Retina (tissue), 1 donor: ENCODE measurements at places on chromosomes 11 and 22.

DNA sequence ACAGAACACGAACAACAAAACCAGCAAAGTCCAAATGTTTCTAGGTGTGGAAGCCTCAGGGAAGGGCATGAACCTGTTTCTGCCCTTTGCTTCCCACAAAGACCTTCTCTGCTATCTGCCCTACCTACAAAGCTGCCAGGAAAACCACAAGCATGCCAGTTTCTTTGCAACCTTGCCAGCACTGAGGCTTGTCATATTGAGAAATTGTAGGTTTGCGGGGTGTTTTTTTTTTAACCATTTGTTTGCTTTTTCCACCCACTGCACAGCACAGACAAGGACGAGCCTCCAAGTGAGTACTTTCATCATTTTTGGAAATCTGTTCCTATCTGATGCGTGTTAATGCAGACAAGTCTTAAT lies 12.8 kb downstream of the PARVG start:
- DNase-seq, result no peak

DNA sequence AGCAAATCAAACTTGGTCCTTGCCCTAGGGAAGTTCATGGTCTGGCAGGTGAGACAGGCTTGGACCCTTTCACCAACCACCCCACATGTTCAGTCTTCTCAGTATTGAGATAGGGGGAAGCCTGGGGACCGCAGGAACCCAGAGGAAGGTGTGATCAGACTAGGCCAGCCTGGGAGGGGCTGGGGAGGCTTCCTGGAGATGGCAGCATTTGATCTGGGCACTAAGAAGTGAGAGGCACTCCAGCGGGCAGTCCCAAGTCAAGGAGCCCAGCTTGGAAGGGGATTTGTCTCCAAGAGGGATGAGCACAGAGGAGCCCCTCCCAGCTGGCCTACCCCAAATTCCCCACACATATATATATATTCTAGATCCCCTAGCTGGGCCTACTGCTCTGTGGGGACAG lies 5.4 kb downstream of the LRRC32 start:
- no peak for DNase-seq

DNA sequence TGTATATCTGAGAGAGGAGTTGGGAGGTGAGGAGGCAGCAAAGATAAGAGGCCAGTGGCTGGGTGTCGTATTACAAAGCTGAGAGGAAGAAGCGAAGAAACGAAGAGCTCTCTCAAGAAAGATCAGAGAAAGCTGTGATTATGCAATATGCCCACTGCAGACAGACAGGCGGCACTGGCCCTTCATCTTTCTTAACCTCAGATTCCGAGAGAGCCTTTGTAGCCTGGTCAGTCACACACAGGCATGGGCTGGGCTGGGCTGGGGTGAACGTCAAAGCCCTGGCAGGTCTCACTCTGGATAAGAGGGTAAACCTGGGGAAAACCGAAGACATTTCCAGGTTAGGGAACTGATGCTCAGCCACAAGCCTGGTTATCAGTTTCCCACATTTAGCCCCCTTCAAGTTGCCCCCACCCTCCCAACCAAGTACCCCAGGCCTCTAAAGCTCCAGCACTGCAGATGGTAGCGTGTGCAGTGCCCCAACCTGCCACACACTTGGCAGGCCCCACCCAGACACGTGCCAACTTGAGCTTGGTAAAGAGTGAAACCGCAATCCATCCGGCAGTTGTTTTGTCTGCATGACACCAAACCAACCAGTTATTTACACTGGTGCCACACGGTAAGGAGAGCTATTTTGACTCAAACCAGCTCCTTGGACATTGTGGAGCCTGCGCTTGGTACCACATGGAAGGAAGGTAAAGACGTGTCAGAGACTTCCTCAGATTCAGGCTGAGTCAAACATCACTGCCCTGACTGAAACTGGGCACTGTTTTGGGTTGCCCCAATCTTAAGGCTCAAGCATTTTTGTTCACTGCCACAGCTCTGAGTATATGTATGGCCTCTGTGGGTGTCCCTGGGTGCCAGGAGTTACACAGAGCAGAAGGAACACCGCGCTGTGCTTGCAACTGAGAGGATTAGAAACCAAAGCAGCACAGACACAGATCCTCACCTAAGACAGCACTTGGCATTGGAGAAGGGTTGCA lies 135.9 kb downstream of the FDX1 start:
- DNase-seq, result no peak

- no peak for DNase-seq
Observed at GRCh38 chr22:46081036-46081830, 69.1 kb upstream of the PPARA start.

DNA sequence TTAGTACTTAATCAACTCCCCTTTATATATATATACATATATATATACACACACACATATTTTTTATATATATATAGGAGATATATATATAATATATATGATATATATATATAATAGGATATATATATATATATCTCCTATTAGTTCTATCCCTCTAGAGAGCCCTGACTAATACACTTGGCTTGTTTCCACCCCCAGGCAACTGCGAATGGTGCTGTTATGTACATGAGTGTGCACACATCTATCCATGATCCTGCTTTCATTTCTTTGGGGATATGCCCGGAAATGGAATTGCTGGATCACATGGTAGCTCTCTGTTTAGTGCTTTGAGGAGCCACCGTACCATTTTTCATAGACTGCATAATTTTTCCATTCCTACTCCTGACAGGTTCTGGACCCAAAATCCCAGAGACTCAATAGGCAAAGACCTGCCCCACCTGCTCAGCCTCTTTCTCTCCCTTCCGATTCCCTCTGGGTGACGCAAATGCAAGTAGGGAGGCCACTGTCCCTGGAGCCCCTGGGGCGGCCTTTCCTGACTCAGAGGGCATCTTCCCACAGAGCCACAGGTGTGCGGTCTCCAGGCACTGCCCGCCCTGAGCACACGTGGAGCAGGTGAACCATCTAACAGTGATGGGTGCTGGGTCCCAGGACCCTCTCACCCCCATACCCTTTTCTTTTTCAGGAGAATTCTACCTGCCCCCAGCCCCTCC lies 12.0 kb downstream of the FGF3 start:
- DNase-seq, result no peak

DNA sequence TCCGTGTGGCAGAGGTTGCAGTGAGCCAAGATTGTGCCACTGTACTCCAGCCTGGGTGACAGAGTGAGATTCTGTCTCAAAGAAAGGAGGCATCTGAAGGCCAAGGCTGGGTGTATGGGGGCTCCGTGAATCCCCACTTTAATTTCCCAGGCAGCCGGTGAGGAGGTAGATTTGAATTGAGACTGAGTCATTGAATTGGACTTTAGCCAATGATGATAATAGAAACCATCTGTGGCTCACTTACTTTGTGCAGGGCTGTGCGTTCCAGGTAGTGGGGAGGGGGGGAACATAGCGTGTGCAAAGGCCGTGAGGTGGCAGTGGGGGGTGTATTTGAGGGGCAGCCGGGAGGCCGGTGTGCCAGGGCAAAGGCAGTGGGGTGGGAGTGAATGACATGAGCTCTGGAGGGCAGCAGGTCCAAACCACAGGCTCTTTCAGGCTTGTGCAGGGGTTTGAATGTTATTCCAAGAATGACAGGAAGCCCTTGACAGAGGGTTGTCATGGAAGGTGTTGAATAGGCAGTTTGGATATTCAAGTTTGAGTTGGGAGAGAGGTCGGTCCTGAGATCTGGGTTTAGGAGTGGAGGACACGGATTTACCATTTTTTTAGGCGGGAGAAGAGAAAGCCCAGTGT lies 6.1 kb downstream of the ARHGAP8 start:
- no peak for DNase-seq

GRCh38 chr11:95093548-95093947 lies 3.9 kb downstream of the ENDOD1 start:
- DNase-seq, result no peak

- DNase-seq, result no peak
Observed at GRCh38 chr11:64472593-64473455, 113.9 kb downstream of the RPS6KA4 start.
